ENCODE measurements at places on chromosomes 12 and 14.

- DNase-seq, result no peak
Observed at GRCh38 chr14:28875934-28876571, 109.5 kb downstream of the FOXG1 start.

- no peak for DNase-seq
Observed at GRCh38 chr12:113019025-113019424, 37.5 kb upstream of the DTX1 start.

GRCh38 chr12:107903341-107904061 is 129.0 kb downstream of the ASCL4 start:
- DNase-seq, result no peak

GRCh38 chr14:57845802-57846531 is 19.9 kb downstream of the SLC35F4 start:
- no peak for DNase-seq

- no peak for DNase-seq
Observed at GRCh38 chr12:130422676-130423075, 85.0 kb downstream of the PIWIL1 start.

DNA sequence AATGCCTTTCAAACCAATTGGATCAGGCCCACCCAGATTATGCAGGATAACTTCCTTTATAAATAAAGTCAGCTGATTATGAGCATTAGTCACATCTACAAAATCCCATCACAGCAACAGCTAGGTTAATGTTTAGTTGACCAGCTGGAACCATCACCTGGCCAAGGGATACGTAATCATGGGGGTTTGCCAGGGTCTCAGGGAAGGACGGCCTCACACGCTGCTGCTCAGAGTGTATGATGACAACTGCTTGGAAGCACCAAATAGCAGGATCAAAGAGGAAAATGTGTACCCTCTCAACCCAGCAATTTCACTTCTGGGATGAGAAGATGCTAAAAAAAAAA is 162.6 kb downstream of the SLC15A4 start:
- no peak for DNase-seq

GRCh38 chr12:111154147-111154834 is 214.6 kb downstream of the PHETA1 start:
- no peak for DNase-seq

Data from IMR-90 (cell line).